ENCODE measurements at places on chromosomes 12 and 14. TPM values are rescaled to one million over a fixed set of nuclear protein-coding genes. Genes with fewer than 3 reads are reported as not detected.
A peak's percentile ranks its signal among the peaks of the same experiment; 100 is the strongest.

- H3K36me3 ChIP-seq = no peaks in the 10 kb centered on the region
- no peak overlapping the region for H3K27ac ChIP-seq
- no peak overlapping the region for H3K4me3 ChIP-seq
- H3K27me3 ChIP-seq = no peaks in the 10 kb centered on the region
- DNase-seq = no peak
Observed at GRCh38 chr14:37508503-37508902, 86.5 kb downstream of the FOXA1 start.

DNA sequence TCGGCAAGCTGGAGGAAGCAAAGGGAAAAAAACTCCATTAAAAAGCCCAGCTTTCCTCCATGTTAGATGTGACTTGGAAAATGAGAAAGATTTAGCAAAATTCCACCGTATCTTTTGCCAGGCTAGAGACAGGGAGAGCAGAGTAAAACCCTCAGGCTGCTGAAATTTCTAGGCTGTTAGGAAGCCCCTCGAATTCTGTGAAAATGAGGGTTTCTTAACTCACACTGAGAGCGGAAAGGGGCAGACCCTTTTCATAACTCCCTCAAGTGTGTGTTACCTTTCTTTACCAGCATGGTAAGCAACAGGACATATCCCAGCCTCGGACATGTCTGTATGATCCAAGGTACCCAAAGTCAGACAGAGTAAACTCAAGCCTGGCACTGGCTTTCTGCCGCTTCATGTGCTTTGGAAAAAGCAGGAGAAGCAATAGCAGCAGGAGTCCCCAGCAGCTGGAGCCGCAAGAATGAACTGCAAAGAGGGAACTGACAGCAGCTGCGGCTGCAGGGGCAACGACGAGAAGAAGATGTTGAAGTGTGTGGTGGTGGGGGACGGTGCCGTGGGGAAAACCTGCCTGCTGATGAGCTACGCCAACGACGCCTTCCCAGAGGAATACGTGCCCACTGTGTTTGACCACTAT, at the start of gene RHOJ:
Gene RHOJ (plus strand): TSS at position 37 of the 637 bp plus-strand sequence. CDS start 427 bp downstream, at position 464.
- DNase-seq = no peak
- H3K27me3 ChIP-seq = peaks cover 6% of the 10 kb centered on the region
- H3K4me1 ChIP-seq = no peaks in the 10 kb centered on the region
- H3K27ac ChIP-seq = no peak within 1 kb of the TSS

GRCh38 chr12:46669720-46670119, 156.1 kb downstream of the SLC38A4 start:
- no peaks in the 10 kb centered on the region for H3K27me3 ChIP-seq
- H3K4me3 ChIP-seq = no peak overlapping the region
- peaks cover 10% of the 10 kb centered on the region for H3K4me1 ChIP-seq
- no peak for DNase-seq

DNA sequence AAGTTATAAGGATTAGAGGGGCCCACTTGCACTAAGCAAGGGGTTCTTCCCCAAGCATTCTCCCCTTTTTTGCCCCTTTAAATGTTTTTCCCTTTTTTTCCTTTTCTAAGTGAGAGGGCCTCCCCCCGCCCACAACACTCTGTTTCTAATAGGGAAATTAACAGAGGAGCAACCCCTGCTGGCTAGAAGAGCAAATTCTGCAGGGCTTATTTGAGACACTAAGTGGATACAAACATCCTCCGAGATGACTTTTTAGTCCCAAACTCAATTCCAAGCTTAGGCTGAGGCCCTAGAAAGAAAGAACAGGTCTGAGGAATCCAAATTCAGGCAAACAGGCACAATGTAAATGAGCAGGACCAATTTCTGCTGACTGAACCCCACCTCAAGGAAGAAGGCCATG, 138.9 kb downstream of the GPR65 start:
- no peaks in the 10 kb centered on the region for H3K4me1 ChIP-seq
- H3K4me3 ChIP-seq = no peak overlapping the region
- H3K27me3 ChIP-seq = peaks cover 24% of the 10 kb centered on the region
- no peak overlapping the region for H3K27ac ChIP-seq
- no peak for DNase-seq

DNA sequence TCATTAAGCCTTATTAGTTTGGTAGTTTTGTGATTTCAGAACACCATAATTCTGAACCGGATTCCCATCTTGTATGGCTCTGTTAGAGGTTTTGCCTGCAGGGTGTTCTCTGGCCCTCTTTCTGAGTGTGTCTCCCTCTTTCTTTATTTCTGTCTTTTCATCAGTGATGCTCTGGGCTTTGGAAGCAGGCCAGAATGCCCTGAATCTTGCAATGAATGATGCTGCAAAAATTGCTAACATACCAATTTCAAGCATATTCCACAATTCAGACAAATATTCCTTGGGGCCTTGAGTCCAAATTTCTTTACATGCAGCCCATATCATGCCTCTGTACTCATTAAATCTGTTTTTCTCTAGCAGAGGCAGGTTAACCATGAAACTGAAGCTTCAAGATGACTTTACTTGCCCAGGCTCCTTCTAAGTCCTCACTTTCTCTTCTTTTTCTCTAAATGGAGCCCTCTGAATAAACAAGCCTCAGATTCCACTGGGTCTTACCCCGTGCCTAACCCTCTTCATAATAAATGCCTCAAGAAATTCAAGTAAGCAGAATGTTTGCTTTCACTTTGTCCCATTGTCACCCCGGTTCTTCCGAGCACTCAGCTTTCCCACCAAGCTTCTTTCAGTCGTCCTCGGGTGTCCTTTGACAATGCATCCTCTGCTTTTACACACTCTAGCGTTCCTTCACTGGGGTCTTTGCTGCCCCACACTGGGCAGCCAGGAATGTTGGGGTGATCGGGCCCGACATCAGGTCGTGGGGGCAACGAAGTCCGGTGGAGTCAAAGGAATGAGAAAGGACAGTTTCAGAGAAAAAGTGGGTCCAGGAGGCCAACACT, 78.8 kb upstream of the SLC38A4 start:
- H3K27ac ChIP-seq = peak overlapping the region; percentile 19
- no peaks in the 10 kb centered on the region for H3K36me3 ChIP-seq
- no peak overlapping the region for H3K4me3 ChIP-seq
- no peaks in the 10 kb centered on the region for H3K27me3 ChIP-seq

DNA sequence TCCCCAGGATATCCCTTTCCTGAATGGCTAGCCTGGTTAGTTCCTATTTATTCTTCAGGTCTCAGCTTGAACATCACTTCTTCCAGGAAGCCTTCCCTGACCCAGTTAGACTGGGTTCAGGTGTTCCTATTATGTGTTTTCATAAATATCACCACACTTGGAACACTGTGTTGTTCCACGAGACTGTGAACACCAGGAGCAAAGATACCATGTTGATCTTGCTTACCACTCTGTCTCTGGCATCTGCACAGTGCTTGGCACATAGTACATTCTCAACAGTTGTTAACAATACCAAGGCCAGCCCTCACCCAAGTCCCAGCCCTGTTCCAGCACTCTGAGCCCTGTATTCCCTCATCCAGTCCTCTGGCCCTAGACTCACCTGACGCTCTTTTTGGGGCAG, 13.7 kb upstream of the ZNF385A start:
- H3K4me3 ChIP-seq = no peak overlapping the region
- peaks cover 8% of the 10 kb centered on the region for H3K4me1 ChIP-seq
- no peaks in the 10 kb centered on the region for H3K27me3 ChIP-seq

DNA sequence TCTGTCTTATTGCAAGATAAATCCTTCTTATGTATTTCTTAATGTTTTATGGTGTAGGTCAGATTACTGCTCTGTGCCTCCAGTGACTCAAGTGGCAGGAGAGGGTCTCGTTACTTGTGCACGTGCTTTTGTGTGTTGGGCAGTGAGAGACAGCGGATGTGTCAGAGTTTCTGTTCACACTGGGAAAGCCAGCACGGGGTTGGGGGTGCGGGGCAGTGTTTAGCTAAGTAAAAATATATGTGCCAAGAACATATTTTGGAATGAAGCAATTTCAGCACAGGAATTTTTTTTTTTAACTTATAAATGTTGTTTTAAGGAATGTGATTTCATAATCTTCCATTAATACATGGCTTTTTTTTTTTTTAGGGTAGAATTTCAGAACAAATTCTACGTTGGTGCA, 4.5 kb upstream of the DNAH10 start:
- no peak overlapping the region for H3K4me3 ChIP-seq
- H3K27ac ChIP-seq = no peak overlapping the region
- peaks cover 7% of the 10 kb centered on the region for H3K36me3 ChIP-seq
- H3K27me3 ChIP-seq = peaks cover 9% of the 10 kb centered on the region

DNA sequence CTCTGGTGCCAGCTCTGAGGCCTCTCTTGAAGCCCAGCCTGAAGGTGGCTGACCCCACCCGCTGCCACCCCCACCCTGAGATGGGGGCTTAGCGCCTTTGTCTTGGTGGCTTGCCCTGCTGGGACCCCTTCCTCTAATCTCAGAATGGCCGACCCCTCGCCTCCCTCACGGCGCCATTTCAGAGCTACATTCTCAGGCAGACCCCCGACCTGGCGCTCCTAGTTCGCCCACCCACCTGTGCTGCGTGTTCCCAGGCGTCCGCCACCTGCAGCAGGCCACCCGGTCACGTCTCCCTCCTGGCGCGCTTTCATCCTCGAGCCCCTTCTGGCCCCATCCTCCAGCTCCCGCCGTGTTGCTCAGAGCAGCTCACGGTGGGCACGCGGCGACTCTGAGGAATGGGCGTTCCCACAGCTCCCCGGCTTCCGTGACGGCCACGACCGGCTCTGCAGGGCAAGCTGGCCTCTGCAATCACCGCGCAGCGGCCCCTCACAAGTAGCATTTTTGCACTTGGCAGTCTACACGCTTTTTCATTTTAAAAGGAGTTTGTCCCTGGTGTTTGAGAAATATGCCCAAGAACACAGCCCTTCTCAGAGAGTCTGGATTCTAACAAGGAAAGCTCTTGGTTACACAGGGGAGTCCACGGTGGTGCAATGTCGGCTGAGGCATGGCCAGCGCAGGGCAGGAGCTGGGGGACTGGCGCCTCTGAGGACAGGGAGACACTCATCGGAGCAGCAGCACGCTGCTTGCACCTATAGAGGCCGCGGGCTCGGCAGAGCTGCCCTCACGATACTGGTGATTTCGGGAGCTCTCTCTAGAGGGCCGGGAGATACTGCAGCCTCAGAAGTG, 105.7 kb upstream of the C14orf180 start:
- H3K4me1 ChIP-seq = peaks cover 9% of the 10 kb centered on the region
- no peak for DNase-seq
- H3K27ac ChIP-seq = no peak overlapping the region
- H3K27me3 ChIP-seq = peaks cover 28% of the 10 kb centered on the region
- H3K36me3 ChIP-seq = peaks cover 4% of the 10 kb centered on the region

- H3K4me1 ChIP-seq = peaks cover 41% of the 10 kb centered on the region
- no peak overlapping the region for H3K27ac ChIP-seq
- H3K27me3 ChIP-seq = peaks cover 31% of the 10 kb centered on the region
- H3K36me3 ChIP-seq = no peaks in the 10 kb centered on the region
- DNase-seq = no peak
Observed at GRCh38 chr12:116707751-116708150, 30.1 kb downstream of the SPRING1 start.

GRCh38 chr12:38316391-38317129, at the start of gene ALG10B:
Gene ALG10B (plus strand): TSS chr12:38316774. CDS start chr12:38316894, 120 bp downstream.
- no peaks in the 10 kb centered on the region for H3K27me3 ChIP-seq
- peak; percentile 95 for DNase-seq
- peaks cover 13% of the 10 kb centered on the region for H3K4me1 ChIP-seq
- H3K36me3 ChIP-seq = peaks cover 4% of the 10 kb centered on the region

- no peaks in the 10 kb centered on the region for H3K4me1 ChIP-seq
- peaks cover 14% of the 10 kb centered on the region for H3K27me3 ChIP-seq
- no peak for DNase-seq
- H3K4me3 ChIP-seq = no peak overlapping the region
Observed at GRCh38 chr12:119319638-119320037, 14.9 kb upstream of the CCDC60 start.

GRCh38 chr14:98014851-98015615, 1217.9 kb downstream of the VRK1 start:
- H3K27ac ChIP-seq = no peak overlapping the region
- no peaks in the 10 kb centered on the region for H3K4me1 ChIP-seq
- no peaks in the 10 kb centered on the region for H3K36me3 ChIP-seq
- no peak overlapping the region for H3K4me3 ChIP-seq
- H3K27me3 ChIP-seq = peaks cover 6% of the 10 kb centered on the region

GRCh38 chr12:92547906-92548305, 154.9 kb upstream of the PLEKHG7 start:
- no peaks in the 10 kb centered on the region for H3K36me3 ChIP-seq
- H3K4me1 ChIP-seq = peaks cover 25% of the 10 kb centered on the region
- peak overlapping the region; percentile 48 for H3K27ac ChIP-seq
- no peak for DNase-seq
- peaks cover 3% of the 10 kb centered on the region for H3K27me3 ChIP-seq

- no peak overlapping the region for H3K4me3 ChIP-seq
- no peak for DNase-seq
- H3K27me3 ChIP-seq = no peaks in the 10 kb centered on the region
- no peaks in the 10 kb centered on the region for H3K36me3 ChIP-seq
- no peaks in the 10 kb centered on the region for H3K4me1 ChIP-seq
- H3K27ac ChIP-seq = no peak overlapping the region
Observed at GRCh38 chr12:50344775-50345174, 51.6 kb downstream of the FAM186A start.

- no peak for DNase-seq
- H3K4me1 ChIP-seq = no peaks in the 10 kb centered on the region
- no peak overlapping the region for H3K27ac ChIP-seq
- no peak overlapping the region for H3K4me3 ChIP-seq
- peaks cover 3% of the 10 kb centered on the region for H3K36me3 ChIP-seq
Observed at GRCh38 chr14:59419303-59419702, 45.9 kb downstream of the GPR135 start.

DIO3 gene
- total RNA-seq = 4.9 TPM

KERA gene
- total RNA-seq = 0.17 TPM

DHRS2 gene
- total RNA-seq = 1.4 TPM

SPTSSA gene
- 19.6 TPM for total RNA-seq

CLMN gene
- total RNA-seq = 23.0 TPM
